ENCODE measurements at places on chromosomes 7 and 10.

DNA sequence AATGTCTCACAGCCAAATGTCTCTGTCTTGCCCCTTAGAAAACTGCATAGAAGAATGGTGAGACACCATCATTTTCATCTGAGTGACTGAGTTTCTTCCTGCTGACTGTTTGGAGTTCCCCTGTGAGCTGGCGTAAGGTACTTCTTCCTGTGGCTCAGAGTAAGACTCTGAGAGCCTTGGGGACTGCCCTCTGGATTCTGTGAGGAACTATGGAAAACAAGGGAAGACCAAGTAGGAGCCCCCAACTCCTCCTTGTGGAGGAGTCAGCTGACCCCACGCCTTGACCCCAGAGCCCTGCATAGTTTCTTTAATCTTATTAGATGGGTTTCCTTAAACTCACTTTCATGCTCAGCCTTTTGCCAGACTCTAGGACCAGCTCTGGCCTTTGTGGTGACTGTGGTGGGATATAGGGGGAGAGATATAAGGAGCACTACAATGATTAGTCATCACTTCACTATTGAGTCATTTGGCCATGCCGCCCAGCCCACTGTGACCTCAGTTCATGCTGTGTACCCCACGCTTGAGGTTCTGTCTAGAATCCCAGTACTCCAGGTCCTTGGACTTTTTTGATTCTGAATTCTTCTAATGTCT, 51.8 kb upstream of the FAM133B start:
- no peak for DNase-seq

DNA sequence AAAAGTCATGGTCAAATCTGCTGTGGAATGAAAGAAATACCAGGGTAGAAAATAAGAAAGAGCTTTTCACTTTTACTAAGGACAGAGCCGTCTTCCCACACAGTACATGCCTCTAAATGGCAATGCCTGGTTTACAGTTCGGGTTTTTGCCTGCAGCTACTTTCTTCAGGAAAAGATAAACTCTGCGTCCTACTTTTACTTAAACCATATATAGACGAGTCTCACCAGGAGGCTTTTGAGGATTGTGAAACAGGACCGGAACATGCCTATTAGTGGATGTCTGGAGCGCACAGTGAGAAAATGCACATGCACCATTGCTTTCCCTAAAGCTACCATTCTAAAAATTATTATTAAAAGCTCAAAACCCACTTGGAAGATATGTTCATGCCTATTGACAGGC, 70.5 kb downstream of the KLF6 start:
- no peak for DNase-seq

- no peak for DNase-seq
Measured at GRCh38 chr7:115748123-115748738, 282.3 kb downstream of the TFEC start.

- no peak for DNase-seq
Measured at GRCh38 chr10:69486922-69487730, 35.9 kb downstream of the TSPAN15 start.

DNA sequence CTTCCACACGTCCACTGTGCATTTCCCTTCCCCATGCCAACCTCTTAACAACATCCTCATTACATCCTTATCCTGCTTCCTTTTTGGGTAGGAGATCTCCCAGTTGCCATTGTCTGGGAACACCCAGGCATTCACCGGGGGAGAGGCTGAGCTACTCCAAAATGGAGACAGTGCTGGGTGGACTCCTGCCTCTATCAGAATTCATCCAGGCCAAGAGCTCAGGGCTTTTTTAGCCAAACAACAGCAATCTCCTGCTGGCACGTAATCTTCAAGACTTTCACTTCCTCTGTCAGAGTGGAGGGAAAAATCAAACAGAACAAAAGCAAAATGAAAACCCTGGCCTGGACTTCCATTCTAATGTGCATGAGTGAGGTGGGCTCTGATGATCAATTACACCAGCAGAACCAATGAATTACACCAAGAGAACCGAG, 245.0 kb downstream of the PRPF18 start:
- DNase-seq: no peak

GRCh38 chr7:122013065-122013464, 131.0 kb downstream of the AASS start:
- DNase-seq: no peak

DNA sequence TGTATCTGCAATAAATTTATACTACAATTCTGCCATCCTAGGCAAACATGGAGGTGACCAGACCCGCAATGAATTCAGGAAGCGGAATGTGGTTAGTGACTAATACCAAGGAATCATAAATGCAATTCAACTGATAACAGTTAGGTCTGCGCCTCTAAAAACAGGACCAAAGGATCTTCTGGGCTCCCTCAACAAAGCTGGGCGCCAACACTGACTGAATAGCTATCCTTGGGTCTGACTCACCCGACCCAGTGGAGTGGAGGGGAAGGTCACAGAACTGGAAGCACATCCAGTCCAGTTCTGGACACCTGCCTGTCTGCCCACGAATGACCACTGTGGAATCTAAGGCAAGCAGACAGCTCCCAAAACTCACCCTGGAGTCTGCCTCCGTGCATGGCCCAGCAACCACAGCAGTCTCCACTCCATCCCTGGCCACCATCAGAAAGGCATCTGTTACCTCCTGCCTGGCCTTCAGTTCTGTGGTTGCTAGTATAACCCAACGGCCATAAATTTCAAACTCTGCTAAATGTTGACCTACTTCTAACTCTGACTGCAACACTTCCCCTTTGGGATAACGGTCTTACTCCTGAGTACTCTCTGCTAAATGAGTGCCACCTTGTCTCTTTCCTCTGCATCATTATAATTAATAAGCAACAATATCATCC, 43.0 kb upstream of the DLX6 start:
- no peak for DNase-seq

- DNase-seq: no peak
Measured at GRCh38 chr10:26621243-26621888, 76.1 kb upstream of the PDSS1 start.

DNA sequence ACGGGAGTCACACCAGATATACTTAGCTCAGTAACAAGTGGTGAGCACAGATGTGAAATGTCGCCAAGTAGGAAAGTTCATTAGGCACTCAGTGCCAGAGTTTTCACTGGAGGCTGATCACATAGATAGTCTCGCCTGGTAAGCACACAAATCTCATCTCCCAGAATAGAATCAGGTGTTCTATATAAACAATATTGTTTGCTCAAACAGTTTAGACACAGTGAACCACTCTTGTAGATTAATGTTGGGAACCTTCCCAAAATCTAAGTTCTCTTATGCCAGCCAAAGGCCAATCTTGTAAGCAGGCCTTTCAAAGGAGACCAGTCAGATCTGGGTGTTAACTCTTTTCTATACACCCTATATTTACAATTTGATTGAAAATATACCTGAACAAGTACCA, 716.5 kb upstream of the GRM3 start:
- no peak for DNase-seq

GRCh38 chr10:48206482-48207250, 67.8 kb downstream of the FRMPD2 start:
- DNase-seq: no peak

DNA sequence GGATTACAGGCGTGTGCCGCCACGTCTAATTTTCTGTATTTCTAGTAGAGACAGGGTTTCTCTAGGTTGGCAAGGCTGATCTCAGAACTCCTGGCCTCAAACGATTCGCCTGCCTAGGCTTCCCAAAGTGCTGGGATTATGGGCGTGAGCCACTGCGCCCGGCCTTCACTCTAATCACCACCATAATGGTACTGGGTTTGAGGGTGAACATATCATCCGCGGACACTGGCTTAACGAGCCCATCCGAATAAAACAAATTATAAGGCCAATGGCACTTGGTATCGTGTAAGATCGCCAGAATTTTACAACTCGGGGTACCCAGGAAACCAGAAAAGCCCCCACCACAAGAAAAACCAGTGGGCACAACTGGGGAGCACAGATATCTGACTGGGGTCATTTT, 580 bp downstream of the FAM200A start:
- DNase-seq: no peak

- no peak for DNase-seq
Measured at GRCh38 chr7:117946151-117946633, 73.0 kb upstream of the CTTNBP2 start.

GRCh38 chr7:137020351-137020750, 151.9 kb downstream of the CHRM2 start:
- no peak for DNase-seq

DNA sequence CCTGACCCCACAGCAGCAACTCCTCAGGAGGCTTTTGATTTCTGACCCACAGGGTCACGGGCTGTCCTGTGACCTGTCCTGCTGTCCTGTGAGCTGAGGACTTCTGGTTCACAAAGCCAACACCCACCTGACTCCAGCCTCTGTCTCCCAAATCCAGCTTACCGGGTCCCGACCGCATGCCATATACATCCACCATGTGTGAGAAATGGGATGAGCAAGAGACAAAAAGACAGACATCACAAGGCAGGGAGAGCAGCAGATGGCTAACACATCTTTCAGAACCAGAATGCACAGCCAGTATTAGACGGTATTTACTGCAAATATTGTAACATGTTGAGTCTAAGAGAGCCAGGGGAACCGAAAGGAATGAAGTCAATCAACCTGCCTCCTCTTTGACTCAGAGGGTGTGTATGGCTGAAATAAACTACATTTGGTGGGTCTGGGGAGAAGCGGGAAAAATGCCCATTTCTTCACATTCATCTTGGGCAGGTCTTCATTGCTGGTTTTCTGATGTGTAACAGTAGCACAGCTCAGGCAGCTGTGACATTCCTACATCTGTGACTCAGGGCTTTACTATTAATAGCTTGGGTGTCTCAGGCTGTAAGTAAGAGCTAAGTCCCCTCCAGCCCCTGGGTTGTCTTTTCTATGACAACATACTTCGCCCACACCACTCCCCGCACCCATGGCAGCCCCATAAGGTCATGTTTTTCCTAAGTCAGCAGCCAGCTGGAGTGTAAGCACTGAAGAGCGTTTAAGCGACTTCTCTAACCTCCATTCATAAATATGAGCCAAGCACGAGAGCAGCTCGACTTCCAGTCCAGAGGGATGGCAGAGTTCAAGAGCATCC, 25.0 kb downstream of the ABLIM1 start:
- DNase-seq: no peak

DNA sequence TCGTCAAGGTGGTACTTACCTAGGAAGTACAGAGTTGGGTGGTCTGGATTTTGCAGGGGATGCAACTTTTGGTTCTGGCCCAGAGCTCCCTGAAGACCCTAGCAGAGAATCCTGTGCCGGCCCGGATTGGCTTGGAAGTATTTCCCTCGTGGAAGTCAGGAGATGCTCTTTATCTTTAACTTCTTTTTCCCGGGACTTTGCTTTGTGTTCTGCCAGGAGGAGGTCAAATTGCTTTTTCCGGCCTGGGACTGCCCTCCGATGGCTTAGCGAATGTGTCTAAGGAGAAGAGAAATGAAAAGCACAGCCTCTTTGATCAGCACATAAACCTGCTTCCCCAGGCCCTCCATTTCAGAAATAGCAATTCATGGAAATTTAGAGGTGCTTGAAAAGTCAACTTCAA, 57.0 kb upstream of the EFCAB10 start:
- DNase-seq: no peak

DNA sequence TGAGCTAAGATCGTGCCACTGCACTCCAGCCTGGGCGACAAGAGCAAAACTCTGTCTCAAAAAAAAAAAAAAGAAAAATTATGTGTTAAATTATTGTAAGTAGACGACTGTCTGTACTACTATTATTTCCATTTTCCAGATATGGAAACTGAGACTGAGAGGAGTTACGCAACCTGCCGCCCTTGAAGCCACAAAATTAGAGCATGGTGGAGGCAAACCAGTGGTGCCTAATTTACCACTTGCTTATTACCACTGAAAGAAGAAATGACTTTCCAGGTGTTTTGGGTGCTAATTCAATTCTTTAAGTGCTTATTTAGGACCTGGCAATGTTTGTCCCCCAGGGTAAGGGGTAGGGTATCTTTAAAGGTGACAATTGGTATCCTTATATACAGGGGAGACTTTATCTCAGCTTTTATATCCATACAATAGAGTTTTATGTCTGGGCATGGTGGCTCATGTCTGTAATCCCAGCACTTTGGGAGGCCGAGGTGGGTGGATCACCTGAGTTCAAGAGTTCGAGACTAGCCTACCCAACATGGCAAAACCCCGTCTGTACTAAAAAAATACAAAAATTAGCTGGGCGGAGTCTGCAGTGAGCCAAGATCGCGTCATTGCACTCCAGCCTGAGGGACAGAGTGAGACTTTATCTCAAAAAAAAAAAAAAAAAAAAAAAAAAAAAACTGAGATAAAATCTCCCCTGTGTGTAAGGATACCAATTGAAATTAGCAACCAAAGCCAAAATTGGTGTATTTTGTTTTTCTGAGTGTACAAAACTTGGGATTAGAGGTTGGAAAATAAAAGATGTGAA, 16.6 kb upstream of the CAMK1D start:
- DNase-seq: no peak

- no peak for DNase-seq
Measured at GRCh38 chr7:129877146-129877792, 75.5 kb downstream of the UBE2H start.

- no peak for DNase-seq
Measured at GRCh38 chr7:16984375-16984774, 102.6 kb upstream of the AGR3 start.

GRCh38 chr10:113005380-113005779, 55.3 kb downstream of the TCF7L2 start:
- DNase-seq: no peak

GRCh38 chr7:140435252-140435895, 31.5 kb downstream of the RAB19 start:
- DNase-seq: no peak

GRCh38 chr7:18337048-18337809, 158.3 kb upstream of the HDAC9 start:
- DNase-seq: no peak

GRCh38 chr7:7581531-7582179, 15.0 kb downstream of the MIOS start:
- no peak for DNase-seq

GRCh38 chr7:131383417-131384285, 56.0 kb downstream of the MKLN1 start:
- DNase-seq: no peak
